ENCODE measurements at places on chromosomes 1 and 21.

DNA sequence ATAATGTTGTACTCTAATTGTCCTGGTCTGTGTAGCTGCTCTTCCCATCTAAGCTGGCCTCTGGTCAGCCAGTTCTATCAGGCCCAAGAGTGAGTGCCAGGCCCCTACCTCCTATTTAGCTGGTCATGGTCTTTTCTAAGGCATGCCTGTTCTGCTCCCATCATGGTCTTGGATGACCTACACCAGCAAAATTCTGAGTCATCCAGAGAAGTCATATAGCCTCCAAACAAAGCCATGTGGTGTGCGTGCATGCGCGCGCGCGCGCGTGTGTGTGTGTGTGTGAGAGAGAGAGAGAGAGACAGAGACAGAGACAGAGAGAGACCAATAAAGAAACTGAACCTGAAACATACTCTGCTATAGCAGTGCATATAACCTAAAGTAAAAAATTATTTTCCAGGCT, 254.4 kb downstream of the BRINP2 start:
- DNase-seq = no peak

DNA sequence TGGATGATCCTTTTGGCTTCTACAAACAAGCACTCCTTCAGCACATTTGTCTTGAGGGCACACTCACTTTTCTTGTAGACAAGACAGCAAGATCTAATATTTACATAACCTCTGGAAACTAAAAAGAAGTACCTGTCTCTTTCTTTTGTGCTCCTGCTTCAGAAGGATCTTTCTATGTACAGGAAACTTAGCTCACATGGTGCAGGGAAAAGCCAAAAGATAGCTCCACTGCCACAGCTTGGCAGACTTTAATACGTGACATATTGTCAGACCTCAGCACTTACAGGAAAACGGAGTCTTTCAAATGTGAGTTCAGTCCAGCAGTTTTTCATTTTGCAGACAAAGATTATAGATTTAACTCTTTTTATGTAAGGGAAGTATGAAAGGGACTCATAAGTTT, 225.5 kb upstream of the SAMSN1 start:
- DNase-seq = no peak

GRCh38 chr1:20276485-20277159, 14.1 kb upstream of the VWA5B1 start:
- DNase-seq = no peak

DNA sequence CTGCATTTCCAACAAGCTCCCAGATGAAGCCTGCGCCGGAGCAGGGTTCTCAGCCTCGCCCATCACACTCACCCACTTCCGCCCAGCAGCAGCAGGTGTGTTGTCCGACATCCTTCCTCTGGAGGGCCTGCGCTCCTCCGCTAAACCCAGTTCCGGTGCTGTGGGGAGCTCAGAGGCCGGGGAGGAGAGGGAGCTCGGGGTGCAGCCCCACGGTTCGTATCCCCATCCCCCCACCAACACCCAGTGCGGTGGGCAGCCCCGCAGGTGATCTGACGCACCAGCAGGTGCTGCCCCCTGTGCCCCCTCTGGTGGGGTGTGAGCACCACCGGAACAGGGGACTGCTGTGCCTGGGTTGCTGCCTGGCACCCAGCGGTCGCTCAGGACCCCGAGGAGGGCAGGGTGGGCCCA, 3.4 kb upstream of the PEX10 start:
- peak; percentile 15 for DNase-seq

GRCh38 chr1:215160351-215160750, 77.8 kb downstream of the KCNK2 start:
- DNase-seq = no peak

GRCh38 chr1:225774281-225775147, 3.1 kb upstream of the SRP9 start:
- no peak for DNase-seq

- no peak for DNase-seq
Observed at GRCh38 chr21:28696844-28697410, 295.8 kb downstream of the LTN1 start.

DNA sequence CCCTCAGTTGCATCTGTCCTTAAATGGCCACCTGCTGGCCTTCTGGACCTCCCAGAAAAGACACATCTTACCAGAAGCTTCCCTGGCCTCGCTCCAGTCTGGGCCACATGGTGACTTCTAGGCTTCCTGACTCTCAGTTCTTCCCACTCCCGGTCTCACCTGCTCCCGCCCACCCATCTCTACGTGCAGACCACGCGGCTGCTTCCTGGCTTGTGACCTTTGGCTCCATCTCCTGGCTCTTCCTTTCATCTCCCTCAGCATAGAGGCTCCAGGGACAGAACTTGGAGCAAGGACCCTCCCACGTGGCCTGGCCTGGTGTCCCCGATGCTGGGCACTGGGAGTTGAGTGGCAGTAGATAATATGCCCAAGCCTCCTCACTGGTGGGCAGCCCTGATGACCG, 124.9 kb upstream of the IRF2BP2 start:
- DNase-seq = no peak

Data from DMS79 (cell line).